NCI-H1694 treated with DMSO at 0.1 percent for 48 hours (cell line): ENCODE measurements at places on chromosomes 12 and 14.
A peak's percentile ranks its signal among the peaks of the same experiment; 100 is the strongest.

DNA sequence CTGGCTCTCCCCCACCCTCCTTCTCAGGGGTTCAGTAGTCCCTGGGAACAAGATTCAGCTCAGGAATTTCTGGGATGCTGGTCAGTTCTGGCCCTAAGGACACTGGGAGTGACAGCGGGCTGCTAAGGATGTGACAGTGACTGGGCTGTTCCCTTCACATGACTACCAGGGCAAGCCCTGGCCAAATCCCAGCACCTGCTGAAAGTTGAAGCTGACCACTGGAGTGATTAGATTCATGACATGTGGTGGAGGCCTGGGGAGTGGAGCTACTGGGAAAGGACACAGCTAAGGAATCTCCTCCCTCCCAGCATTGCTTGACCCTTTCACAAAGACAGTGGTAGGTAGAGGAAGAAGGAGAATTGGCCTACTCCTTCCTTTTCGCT, 204.9 kb downstream of the DAD1 start:
- no peak for DNase-seq

DNA sequence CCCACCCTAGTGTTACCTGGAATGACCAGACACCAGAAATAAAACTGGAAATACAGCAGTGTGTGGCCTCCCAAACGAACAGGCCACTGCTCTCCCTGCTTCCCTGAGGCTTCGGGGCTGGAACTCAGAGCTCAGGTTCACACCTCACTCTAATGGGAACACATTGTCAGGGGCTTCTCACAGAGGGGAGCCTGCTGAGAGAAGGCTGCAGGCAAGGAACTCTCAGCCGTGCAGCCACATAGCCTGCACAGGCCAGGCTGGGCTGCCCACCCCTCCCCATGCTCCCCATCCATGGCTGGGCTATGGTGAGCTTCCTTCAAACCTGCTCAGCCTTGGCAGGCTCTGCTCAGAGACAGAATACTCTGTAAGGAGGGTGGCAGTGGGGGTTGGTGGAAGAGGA, 302.5 kb downstream of the EMP1 start:
- no peak for DNase-seq

DNA sequence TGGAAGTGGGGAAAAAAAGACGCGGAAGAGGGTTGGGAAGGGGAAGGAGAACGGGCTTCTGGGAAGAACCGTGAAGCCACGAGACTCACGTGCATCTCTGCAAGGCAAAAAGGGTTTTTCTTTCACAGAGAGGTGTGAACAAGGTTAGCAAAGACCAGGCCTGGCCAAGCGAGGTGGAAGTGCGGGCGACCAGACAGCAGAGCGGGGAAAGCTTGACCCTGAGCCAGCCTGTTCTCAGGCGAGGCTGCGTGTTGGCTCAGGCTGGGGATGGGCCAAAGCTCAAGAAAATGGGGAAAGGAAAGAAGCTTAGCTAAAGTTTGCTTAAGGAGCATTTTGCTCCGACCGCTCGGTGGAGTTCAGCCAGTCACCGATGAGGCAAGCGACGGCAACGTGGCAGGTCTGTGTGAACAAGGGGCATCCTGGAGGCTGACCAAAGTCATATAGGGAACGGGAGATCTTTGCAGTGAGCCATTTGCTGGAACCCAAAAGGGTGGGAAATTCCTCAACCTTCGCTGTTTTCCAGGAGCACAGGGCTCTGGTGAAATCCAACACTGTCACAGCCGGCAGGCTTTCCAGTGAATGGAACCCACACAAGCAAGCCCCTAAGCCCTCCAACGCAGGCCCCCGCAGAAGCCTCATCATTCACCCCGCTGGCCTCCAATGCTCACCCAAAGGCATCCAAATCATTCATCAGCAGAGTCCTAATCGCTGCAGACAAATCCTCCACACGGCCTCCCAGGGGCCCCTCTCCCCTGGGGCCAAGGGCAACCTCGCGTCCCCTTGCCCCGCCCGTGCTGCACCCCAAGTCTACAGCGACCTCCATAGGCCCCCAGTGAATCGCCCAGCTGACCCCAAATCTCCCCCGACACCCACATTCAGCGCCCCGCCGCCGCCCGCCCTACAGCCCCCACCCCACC, 754 bp downstream of the ZNF605 start:
- DNase-seq, result peak; percentile 1

DNA sequence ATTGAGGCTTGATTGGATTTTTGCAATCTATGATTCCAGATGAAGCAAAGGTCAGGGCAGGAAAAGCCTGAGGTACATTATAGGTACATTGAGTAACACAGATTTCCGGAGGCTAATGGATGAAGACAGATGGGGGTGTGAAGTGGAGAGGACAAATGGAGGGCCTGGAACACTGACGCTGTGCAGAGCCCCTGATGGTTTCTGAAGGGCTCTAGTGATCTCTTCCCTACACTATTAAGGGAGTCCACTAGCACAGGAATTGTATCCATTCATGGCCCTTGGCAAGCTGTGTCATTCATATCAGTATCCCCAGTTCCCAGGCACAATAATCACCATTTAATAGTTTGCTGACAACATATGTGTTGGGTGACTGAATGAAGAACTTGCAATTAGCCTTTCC, 284.8 kb downstream of the ITPR2 start:
- no peak for DNase-seq

GRCh38 chr14:35809597-35809996, 502 bp upstream of the RALGAPA1 start:
- DNase-seq, result no peak

GRCh38 chr14:64423987-64424386, 35.8 kb downstream of the MTHFD1 start:
- no peak for DNase-seq

DNA sequence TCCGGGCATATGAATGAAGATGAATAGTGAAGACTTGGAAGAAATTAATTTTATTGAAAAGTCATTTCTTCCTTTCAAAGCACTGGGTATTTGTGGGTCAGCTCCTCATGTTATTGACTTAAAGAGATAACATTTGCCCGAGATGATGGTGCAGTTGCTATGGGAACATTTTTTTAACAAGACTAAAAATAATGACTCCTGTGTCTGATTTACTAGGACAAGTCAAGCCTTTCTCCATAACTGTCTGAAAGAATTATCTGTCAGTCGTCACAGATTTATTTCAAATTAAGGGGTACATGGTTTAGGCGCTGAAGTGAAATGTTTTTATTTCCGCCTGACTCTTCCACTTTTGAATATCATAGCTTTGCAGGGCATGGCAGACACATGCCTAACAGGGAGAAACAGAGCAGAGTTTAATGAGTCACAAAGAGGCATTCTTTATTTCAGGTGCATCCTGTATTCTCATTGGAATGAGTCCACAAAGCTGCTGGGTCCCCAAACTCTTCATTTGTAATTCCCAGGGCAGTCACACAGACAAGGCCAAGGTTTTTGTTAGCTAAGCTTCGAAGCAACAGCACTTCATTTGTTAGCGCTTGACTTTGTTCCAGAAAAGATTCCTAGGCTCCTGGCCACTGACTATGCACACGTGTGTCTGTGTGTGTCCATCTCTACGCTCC, 4.3 kb upstream of the GPHB5 start:
- no peak for DNase-seq

GRCh38 chr12:49811961-49812401, 16.2 kb downstream of the NCKAP5L start:
- no peak for DNase-seq

DNA sequence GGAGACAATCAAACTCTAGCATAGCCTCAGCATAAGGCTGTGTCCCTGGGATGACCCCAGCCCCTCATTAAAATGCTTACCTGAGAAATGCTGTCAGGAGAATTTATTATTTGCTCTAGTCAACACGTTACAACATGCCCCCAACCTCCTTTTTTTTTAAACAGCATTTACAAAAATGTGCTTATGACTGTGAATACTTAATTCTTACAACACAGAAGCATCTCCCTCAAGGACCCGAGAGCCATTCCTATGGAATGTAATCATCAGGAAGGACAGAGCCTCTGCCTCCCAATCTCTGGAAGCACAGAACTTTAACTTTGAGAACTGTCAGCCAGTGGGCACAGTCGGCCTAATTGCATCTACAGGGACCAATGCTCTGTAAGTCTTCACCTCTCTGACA, 136.6 kb upstream of the OVCH1 start:
- DNase-seq, result no peak

GRCh38 chr12:64840119-64840518, 15.7 kb downstream of the TBC1D30 start:
- no peak for DNase-seq

GRCh38 chr12:100151769-100152168, 9.1 kb upstream of the BLTP3B start:
- no peak for DNase-seq

- no peak for DNase-seq
These were observed 8.1 kb downstream of the SHMT2 start for GRCh38 chr12:57237596-57237931.

DNA sequence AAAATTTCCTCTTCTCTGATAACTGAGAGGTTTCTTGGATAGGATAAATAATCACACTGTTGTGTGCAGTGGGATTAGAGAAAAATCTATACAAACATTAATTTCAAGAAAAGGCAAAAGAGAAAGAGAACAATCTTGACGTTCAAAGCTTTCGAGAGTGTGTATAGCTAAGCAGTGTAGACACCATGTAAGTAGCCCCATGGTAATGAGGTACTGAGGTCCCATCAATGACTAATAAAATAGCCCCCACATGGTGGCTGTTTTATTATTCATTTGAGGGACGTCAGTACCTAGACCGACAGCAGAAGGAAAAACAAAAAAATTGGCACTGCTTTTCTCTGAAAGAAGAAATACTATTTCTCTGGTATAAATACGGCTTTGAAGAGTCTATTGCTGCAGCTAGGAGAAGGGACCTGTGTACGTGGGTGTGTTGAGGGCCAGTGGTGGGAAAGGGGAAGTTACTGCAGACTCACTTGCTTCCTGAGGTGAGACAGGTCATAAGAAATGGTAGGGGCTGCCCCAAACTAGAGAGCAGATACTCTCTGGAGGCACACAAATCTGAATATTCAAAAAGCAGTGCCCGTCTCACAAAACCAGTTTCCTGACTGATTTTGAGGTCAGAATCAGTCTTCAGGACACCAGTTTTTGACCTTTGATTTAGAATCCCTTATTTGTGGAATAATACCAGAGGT, 339.8 kb downstream of the EMP1 start:
- no peak for DNase-seq

- no peak for DNase-seq
These were observed 624 bp upstream of the PLEKHD1 start for GRCh38 chr14:69483765-69484443.

DNA sequence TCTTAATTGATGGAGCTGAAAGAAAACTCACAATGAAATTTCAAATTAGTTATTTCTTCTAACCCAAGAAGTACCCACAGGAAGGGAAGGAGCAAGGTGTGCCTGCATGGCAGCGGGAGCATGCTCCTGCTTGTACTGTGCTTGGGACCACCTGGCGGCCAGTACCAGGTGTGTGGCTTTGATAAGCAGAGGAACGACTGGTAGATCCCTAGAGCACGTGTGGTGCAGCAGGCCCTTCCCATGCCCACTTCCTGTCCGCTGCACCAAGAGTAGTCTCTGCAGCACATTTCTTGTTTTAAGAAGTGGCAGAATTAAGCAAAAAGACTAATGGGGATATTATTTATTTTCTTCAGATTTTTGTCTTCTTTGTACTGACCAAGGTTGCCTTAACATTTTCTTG, 122.3 kb upstream of the ATF1 start:
- no peak for DNase-seq

DNA sequence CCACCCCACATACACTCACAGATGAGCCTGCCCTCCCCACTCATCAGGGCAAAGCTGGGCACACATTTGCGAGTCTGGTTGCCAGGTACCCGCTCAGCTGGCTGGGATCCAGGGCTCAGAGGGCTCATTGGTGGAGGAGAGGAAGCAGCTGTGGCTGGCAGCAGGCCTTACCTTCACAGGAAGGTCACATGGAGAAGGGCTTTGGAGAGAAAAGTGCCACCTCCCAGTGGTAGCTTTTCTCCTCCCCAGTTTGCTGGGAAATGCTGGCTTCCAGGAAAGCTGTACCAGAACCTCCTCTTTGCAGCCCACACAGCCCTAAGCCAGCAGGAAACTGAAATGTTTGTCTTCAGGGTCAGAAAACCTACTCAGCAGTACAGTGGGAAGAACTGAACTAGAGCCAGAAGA, 55.6 kb downstream of the LGMN start:
- DNase-seq, result peak; percentile 99
